T-helper 9 cell (primary cell): ENCODE measurements at places on chromosomes 5 and 9.

DNA sequence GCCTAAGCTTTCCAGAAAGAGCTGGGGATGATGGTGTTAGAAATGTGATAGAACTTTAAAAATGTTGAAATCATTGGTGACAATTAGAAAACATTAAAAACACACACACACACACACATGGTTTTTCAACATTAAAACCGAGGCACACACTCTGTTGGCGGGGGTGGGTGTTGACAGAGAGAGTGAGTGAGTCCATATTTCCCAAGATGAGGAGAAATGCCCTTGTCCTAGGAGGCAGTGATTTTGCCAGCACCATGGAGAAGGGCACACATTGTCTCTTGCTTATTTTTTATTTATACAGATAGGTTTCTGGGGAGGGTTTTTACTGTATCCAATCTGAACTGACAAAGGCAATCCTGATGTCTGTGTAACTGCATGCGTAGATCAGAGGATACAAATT is 152.5 kb downstream of the INSYN2B start:
- DNase-seq = no peak

DNA sequence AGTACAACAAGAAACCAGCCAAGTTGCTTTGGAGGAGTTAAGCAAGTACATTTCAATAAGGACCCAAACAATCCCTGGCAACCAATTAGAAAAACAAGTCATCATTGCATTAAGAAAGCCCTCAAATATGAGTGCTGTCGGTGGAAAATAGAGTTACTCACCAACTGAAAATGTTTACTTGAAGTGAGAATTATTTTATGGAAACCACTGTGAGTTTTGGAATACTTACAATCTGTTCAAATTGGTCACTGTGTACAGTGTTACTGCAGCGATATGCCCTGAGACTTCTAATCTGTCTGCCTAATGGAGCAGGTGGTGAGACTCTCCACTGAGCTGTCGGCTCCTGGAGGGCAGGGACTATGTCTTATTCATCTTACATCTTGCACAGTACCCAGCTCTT is 1073.2 kb upstream of the DMAC1 start:
- no peak for DNase-seq

DNA sequence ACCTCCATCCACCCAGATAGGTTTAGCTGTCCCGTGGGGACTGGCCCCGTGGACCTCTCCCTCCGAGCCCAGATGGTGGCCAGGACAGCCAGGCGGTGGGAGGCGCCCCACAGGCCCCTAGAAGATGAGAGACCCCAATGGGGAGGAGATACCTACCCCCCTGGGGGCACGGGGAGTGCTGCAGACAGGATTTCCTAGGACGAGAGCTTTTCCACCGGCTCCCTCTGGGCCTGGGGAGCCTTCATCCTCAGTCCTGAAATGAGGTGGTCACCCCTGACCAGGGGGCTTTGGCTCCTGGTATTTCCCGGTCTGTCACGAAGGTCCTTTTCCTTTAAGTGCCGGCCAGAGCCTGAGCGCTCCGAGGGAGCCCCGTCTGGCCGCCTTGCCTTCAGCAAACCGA is 46.8 kb downstream of the MRPL36 start:
- DNase-seq = no peak

DNA sequence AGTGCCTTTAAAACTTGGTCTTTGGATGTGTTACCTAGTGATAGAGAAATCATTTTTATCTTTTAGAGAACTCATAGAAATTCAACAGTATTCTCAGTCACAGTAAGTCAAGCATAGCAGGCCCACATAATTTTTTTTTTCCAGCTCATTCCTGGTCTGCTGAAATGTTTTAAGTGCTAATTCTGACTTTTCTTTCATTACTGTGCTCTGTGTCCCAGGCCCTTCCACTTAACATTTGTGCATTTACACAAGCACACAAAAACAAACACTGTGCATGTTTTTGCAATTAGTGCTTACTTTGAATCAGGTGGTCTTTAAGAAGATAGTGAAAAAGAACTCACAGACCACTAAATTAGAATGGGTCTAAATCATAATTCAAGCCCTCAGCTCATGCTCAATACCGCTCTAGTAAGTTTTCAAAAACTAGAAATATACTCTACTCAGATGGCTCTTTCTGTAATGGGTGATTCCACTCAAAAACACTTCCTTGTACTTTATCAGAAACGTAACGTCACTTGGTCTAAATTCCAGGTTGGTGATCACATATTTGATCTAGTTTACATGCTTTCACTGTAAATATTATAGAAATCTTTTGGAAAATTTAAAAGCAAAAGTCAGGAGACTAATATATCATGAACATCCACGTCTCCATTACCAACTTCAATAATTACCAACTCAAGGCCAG is 107.8 kb downstream of the PCSK5 start:
- DNase-seq = no peak

DNA sequence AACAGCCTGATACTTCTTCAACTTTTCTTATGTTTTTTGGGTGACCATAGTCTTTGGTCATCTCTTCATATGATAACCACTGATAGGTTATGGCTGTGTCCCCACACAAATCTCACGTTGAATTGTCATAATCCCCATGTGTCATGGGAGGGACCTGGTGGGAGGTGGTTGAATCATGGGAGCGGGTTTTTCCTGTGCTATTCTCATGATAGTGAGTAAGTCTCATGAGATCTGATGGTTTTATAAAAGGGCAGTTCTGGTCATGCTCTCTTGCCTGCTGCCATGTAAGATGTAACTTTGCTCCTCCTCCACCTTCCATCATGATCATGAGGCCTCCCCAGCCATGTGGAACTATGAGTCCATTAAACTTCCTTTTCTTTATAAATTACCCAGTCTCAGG is 8.7 kb downstream of the RHOBTB3 start:
- DNase-seq = no peak

DNA sequence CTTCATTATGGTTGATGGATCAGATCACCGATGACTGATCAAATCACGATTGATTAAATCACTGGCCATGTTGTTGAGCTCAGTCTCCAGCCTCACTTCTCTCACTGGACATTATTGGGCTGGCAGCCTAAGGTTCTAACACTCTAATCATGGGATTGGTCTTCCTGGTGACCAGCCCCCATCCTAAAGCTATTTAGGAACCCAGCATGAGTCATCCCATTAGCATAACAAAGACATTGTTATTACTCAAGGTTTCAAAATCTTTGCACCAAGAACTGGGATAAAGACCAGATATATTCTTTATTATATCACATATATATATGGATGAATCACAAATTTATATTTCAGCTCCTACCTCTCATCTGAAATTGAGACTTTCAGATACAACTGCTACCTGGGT is 272.1 kb upstream of the IL12B start:
- no peak for DNase-seq
